Central memory CD8-positive, alpha-beta T cell (primary cell): ENCODE measurements at places on chromosomes 11 and 22.

- DNase-seq = no peak
These were observed 393.6 kb downstream of the KCNA4 start for GRCh38 chr11:29623144-29623722.

GRCh38 chr22:26964642-26965041 lies 307.3 kb downstream of the MIAT start:
- DNase-seq = no peak

DNA sequence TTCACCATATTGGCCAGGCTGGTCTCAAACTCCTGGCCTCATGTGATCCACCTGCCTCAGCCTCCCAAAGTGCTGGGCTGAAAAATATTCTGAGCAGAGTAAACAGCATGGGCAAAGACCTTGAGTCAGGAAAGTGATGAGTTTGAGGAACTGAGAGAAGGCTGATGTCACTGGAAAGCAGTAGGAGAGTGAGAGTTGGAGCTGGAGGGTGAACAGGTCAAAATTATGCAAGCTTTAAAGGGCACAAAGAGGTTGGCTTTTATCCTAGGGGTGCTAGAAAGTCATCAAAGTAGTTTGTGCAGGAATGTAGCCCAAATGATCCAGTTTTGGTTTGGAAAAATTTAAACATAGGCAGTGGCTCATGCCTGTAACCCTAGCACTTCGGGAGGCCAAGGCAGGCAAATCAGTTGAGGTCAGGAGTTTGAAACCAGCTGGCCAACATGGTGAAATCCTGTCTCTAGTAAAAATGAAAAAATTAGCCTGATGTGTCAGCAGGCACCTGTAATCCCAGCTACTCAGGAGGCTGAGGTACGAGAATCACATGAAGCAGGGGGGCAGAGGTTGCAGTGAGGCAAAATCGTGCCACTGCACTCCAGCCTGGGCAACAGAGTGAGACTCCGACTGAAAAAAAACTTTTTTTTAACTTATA lies 44.7 kb upstream of the CXCR5 start:
- DNase-seq = no peak

- no peak for DNase-seq
These were observed 5.0 kb downstream of the C11orf58 start for GRCh38 chr11:16743478-16743877.

DNA sequence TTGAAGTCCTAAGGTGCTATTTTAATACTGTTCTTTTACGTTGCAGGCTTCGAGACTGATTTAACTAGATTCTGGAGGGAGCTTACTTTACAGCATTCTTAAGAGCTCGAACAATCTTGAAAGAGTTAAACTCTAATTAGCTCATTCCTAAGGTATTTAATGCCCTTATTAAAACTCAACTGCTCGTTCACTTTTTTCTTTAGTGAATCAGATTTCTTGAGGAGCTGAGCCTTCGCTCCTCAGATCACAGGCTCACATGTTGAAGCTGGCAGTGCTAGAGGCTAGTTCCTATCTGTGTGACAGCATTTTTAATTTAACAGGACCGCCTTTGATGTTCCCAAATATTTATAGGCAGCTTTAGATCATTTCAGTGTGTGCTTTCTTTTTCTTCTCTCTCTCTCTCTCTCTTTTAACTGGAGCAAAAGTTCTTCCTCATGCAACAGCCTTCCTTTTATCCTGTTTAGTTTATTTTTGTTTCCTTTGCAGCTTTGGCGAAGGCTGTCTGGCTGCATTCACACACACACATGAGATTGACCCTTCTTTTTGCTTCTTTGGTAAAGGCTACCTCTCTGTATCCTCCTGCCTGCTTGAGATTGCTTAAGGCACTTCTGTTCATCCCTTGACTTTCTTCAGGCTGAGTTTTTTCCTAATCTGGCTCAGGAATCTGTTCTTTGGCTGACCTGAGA lies 21.0 kb downstream of the ZNRF3 start:
- no peak for DNase-seq

- DNase-seq = no peak
These were observed 144.0 kb downstream of the SPON1 start for GRCh38 chr11:14106303-14107049.

- no peak for DNase-seq
These were observed 88.9 kb downstream of the KCNQ1 start for GRCh38 chr11:2533587-2534133.

DNA sequence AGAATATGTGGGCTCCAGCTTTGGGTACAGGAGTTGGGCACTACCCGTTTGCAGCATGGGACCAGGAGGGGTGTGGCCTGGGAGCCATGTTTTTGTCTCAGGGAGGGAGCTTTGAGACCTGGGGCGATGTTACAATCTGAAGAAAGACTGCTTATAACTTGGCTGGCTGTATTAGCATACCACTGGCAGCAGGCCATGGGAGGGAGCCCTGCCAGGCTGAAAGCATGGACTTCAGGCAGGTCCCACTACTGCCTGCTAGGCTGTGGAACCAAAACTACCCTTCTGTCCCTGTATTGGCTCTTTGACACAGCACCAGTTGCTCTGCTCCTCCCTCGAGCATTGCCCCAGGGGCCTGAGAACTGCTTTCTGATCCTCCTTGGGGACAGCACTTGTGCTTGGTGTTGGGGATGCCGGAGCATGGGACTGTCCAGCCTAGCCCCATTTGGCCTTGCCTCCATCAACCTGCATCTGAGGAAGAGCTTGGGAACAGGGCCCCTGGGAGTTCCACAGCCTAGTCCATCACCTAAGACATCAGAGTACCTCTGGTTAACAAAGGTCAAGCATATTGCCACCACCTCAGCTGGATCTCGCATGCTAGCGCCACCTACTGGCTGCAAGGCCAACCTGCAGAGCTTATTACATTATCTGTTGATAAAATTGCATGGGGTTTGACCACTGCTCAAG lies 217.4 kb downstream of the SBF2 start:
- no peak for DNase-seq

- no peak for DNase-seq
These were observed 7.4 kb upstream of the EFCAB6 start for GRCh38 chr22:43819421-43819921.
